ENCODE measurements at places on chromosomes 2 and 18.
A peak's percentile ranks its signal among the peaks of the same experiment; 100 is the strongest.

- peak; percentile 15 for DNase-seq
Observed at GRCh38 chr18:49206717-49207116, 253.7 kb downstream of the DYM start.

- no peak for DNase-seq
Observed at GRCh38 chr2:49924044-49924817, 769.9 kb upstream of the FSHR start.

- no peak for DNase-seq
Observed at GRCh38 chr2:242057379-242058040, 188.0 kb downstream of the RTP5 start.

DNA sequence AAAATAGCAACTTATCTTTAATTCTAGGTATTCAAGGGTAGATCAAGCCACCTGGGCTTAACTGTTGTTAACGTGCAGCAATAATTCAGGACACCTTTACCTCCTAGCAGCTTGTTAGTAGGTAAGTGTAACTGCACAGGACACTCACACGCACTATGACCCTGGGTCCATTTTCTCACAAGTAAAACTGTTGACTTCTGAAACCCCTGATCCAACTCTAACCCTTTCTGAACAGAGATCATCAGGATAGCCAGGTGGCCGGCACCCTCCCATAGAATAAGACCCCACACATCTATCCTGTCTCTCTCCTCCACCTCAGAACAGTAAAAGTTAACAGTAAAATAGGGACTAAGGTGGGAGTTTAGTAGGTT lies 610 bp downstream of the SPC25 start:
- DNase-seq, result no peak

DNA sequence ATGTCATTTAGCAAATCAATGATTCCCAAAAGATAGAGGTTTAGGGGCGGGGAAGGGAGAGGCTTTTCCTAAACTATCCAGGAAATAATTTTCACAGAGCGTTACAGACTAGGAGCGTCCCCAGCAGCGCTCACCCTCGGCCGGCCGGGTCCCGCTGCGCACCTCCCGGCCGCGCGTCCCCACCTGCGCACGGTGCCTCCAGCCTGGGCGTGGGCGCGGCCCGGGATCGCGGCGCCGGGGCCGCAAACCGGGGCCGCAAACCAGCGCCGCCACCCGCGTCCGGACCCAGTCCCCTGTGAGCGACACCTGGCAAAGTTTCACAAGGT lies 684 bp upstream of the ZCCHC2 start:
- no peak for DNase-seq

- no peak for DNase-seq
Observed at GRCh38 chr2:44291281-44292248, 16.3 kb downstream of the SLC3A1 start.

DNA sequence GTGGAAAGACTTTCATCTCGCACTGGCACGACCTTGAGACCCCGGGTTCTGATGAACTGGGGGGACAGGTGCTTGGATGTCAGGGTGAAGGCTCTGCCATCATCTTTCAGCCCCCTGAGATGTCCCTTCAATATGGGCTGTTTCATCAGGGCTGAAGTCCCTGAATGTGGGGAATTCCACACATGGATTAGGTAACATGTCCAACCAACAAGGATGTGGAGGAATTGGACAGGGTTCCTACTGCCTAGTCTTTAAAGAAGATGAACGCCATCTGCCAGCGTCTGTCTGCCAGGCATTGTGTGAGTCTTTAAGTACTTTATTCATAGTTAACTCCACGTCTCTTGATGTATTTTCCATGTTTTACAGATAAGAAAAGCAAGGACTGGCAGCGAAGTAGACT lies 5.9 kb upstream of the GRHL1 start:
- DNase-seq, result no peak

GRCh38 chr2:136281281-136282114 lies 163.5 kb upstream of the CXCR4 start:
- DNase-seq, result peak; percentile 70

- DNase-seq, result no peak
Observed at GRCh38 chr2:36568516-36569246, 29.3 kb downstream of the FEZ2 start.

- DNase-seq, result peak; percentile 2
Observed at GRCh38 chr18:13725566-13726231, 659 bp downstream of the FAM210A start.

- no peak for DNase-seq
Observed at GRCh38 chr2:137675584-137676327, 288.5 kb upstream of the HNMT start.

- no peak for DNase-seq
Observed at GRCh38 chr2:84805250-84805958, 75.5 kb downstream of the TRABD2A start.

- DNase-seq, result no peak
Observed at GRCh38 chr2:165273176-165273575, 34.0 kb downstream of the SCN2A start.

- DNase-seq, result no peak
Observed at GRCh38 chr2:71604726-71605120, 151.4 kb downstream of the DYSF start.

DNA sequence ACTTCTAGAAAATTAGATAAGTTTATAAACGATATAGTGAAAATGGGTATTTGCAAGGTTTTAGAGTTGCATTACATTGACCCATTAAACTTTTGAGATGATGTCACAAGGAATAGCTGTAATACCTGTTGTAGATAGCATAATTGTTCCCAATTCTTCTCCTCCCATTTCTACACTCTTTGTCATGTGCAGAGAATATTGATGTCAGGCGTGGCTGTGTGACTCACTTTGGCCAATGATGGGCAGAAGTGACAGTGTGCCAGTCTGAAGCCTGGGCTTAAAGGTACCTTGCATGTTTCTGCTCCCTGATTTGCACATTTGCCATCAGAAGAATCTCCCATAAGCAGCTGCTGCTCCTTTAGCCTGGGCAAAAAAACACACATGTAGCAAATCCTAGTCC lies 26.9 kb upstream of the CCBE1 start:
- no peak for DNase-seq

- peak; percentile 64 for DNase-seq
Observed at GRCh38 chr2:7744827-7745226, 827.6 kb downstream of the RNF144A start.

DNA sequence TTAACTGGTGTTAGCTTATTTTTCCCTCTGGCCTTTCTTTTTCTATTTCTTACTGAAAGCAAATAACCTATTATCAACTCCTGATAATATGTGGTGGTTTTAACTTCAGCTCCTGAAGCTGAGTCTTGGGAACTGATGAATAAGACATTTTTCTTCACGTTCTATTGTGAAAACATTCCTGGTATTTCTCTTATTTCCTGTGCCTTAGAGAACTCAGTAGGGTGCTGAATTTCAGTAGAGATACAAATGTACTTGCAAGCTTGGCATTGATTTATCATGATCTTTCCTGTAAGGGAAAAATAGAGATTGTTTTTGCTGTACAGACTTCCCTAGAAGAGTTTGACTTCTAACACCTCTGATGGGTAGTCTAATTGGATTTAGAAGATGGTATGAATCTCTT lies 52.8 kb upstream of the DCC start:
- DNase-seq, result no peak

GRCh38 chr2:5074733-5075132 lies 617.5 kb upstream of the SOX11 start:
- no peak for DNase-seq

DNA sequence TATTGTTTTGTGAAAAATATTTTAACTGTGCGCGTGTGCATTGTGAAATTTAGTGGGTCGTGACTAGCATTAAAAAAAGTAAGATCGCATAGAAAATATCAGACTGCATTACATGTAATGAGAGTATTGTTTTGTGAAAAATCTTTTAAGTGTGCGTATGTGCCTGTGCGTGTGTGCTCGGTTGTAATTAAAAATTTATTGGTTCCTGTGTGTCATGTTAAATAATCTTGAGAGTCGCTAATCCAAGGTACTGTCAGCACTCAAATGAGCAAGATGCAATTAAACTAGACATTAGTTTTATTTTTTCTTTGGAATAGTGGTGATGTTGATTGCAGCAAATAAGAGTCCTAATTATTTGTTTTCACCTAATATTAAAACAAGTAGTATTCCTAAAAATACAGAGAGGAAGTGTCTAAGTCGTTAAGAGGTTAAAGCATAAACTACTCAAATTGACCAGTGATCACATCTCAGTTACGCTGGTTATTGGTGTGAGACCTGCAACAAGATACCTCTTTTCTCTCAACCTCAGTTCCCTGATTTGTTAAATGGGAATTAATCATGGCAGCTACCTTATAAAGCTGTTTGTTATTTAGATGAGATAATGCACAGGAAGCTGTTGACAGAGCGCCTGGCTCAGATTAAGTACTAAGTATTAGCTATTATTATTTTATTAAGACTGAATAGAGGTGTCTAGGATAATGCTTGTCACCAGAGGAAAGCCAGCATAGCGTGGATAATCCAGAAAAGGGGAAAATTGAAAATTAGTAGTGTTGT lies 1.9 kb downstream of the ZDBF2 start:
- DNase-seq, result no peak

GRCh38 chr18:48546396-48546795 lies 7.6 kb downstream of the CTIF start:
- DNase-seq, result no peak

- no peak for DNase-seq
Observed at GRCh38 chr2:128004509-128004908, 23.4 kb downstream of the SAP130 start.

- DNase-seq, result no peak
Observed at GRCh38 chr18:59085797-59086196, 53.9 kb upstream of the SEC11C start.

- DNase-seq, result no peak
Observed at GRCh38 chr2:15784886-15785801, 155.2 kb upstream of the MYCN start.

DNA sequence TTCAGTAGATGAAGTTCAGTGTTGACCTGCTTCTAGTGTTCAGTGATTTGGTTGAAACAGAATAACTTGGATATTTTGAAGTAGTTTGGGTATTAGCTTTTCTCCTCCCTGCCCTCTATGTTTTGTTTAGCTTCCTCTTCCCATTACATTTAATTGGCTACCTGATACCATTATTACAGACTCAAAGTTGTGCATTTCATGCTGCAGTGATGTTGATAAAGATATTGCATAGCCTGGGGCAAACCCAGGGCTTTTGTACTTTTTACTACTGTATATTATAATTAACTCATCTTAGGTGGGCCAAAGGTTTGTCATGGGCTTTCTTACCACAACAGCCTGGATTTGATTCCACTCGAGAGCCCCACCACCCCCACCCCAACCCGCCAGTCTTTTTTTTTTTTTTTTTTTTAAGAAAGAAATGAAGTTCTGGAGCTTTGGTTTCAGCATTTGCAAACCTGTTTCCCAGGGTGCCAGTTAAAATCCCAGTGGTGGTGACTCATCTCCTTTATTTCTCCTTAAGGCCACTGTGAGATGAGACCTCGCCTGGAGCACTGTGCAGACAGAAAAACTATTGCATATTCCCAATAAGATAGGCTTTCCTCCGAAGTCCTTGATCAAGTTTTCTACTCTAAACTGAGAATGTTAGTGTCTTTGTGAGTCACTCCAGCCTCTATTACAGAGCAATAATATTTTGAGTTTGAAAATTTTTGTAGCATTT lies 393.7 kb upstream of the FANCL start:
- no peak for DNase-seq

GRCh38 chr2:102317715-102318114 lies 6.4 kb downstream of the IL1RL1 start:
- no peak for DNase-seq

GRCh38 chr2:44233450-44234128 lies 41.7 kb upstream of the SLC3A1 start:
- no peak for DNase-seq

DNA sequence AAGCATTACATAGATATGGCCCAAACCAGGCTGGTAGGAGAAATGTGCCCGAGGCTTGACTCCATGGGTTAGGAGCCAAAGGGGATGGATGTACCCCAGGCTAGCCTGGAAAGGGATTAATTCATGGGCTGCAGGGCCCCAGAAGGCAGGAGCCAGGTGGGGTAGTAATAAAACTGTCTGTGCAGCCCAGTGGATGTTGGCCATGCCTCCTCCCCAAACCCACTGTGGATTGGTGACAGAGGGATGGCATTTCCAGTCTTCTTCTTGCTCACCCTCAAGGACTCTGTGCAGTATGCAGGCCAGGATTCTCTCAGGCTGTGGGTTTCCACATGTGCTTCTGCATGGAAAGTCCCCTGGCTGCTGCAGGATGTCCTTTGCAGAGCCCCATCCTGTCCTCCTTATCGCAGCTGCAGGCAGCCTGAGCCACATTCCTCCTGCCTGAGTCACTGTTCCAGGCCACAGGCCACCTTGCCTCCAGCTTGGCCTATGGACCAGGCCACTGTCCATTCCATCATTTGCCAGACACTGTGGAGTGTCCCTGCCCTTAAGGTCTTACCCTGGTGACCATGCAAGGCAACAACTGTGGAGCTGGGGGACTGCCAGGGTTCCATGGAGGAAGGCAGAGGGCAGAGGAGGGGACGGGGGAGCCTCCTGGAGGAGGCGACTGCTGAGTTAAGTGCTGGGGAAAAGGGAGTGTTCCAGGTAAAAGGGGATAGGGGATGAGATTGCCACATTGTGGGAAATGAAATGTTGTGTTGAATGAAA lies 38.9 kb downstream of the INO80C start:
- DNase-seq, result no peak

DNA sequence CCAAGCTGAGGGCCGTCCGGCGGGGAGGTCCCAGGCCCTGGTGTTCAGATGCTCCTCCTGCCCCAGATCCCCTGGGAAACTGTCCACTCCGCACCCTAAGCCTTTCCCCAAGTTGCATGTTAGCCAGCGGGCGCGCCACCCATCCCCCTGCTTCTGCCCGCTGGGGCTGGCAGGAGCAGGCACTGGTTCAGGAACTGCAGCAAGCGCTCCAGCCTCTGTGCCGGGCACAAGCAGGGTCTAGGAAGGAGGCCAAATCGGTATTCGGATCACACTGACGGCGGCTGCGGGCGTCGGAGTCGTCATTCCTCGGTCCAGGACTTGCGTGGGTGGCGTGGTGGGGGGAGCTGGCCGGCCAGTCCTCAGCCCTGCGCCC lies 53.7 kb downstream of the FAM168B start:
- no peak for DNase-seq

GRCh38 chr18:69789794-69790193 lies 157.9 kb downstream of the CD226 start:
- no peak for DNase-seq

DNA sequence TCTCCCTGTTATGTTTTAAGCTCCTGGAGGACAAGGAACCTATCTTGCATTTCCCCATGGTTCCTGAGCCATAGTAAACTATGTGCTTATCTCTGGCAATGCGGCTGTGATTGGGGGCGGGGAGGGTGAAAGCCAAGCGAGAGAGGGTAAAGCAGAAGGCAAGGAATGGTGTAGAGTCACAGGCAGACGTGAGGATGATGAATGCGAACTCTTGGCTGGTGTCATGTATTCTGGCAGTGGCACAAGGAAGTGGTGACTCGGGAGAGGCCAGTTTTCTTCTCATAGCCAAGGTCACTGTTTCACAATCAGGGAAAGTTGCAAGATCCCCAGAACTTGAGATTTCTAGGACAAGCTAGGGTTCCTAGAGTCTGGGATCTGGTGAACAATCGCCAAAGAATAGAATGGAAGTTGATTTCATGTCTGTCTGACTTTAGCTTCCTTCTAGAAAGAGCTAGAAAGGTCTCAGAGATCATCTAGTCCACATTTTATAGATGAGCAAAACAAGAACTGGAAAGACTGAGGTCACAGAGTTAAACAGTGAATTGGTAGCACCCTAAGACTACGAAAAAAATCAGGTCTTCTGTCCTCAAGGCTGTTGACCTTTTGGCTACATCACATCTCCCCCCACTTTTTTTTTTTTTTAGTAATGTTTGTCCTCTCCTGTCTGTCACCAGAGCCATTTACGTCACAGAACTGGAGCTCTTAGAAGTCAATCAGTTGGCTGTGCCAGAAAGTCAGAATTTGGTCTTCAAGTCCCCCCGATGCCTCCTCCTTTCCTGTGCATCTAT lies 137.0 kb downstream of the BCL11A start:
- DNase-seq, result no peak

All from CD4-positive, alpha-beta T cell treated with Interleukin-15 for 4 hours (primary cell).